Mammary epithelial cell (primary cell): ENCODE measurements at places on chromosomes 6 and 20. TPM values are rescaled to one million over a fixed set of nuclear protein-coding genes. Genes with fewer than 3 reads are reported as not detected.

GRCh38 chr20:50652702-50653294 lies 38.5 kb downstream of the RIPOR3 start:
- DNase-seq: no peak

GRCh38 chr20:60213126-60213893 lies 255.1 kb downstream of the CDH26 start:
- DNase-seq: no peak

- no peak for DNase-seq
Measured at GRCh38 chr20:7358670-7359069, 581.6 kb downstream of the HAO1 start.

SRPK1 gene
- total RNA-seq: 71.4 and 87.3 TPM in 2 replicates

BTNL2 gene
- total RNA-seq: not detected in 2 replicates

GRCh38 chr6:150964765-150965164 lies 99.3 kb downstream of the MTHFD1L start:
- no peak for DNase-seq

GRCh38 chr20:21393816-21394519 lies 3.4 kb downstream of the NKX2-4 start:
- DNase-seq: no peak

DNA sequence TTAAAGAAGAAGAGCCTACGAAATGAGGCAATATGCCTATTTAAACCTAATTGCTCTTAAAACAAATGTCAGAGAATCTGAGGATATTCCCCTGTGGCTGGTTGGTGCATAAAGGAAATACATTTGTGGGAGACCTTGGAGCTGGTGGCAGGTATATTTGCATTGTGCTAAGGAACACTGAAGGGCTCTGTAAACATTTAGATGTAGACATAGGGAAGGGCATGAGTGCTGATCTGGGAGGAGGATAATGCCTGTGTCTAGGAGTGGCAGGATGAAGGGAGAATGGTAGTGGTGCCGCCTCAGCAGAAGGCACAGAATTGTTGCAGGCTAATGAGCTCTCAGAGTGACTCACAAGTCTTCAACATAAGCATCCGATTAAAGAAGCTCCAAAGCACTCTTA lies 85.8 kb downstream of the CD164 start:
- no peak for DNase-seq

AIF1 gene
- not detected for total RNA-seq

- peak; percentile 95 for DNase-seq
Measured at GRCh38 chr6:4313044-4313686, 177.8 kb upstream of the ECI2 start.

- peak; percentile 91 for DNase-seq
Measured at GRCh38 chr6:138036111-138036510, 71.1 kb downstream of the PERP start.

DNA sequence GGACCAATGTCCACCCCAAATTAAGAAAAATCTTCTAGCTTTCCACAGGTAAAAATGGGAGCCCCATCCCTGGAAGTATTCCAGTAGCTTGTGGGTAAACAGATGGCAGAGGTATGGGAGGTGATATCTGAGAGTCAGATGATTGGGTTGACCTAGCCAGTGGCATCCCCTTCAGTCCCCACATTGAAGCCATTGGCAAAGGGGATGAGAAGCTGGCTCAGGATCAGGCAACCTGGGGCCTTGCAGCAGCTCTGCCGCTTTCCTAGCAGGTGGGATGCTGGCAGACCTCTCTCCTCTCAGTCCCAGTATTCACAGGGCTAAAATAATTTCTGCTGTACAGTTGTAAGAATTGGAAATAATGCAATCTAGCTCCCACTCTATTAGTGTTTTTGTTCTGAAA lies 108.9 kb upstream of the KCNG1 start:
- DNase-seq: no peak

- no peak for DNase-seq
Measured at GRCh38 chr6:147397306-147397705, 111.2 kb upstream of the SAMD5 start.

LAMA4 gene
- total RNA-seq: 1.2 TPM

UBE2J1 gene
- 22.9 and 29.2 TPM in 2 replicates for total RNA-seq

DNA sequence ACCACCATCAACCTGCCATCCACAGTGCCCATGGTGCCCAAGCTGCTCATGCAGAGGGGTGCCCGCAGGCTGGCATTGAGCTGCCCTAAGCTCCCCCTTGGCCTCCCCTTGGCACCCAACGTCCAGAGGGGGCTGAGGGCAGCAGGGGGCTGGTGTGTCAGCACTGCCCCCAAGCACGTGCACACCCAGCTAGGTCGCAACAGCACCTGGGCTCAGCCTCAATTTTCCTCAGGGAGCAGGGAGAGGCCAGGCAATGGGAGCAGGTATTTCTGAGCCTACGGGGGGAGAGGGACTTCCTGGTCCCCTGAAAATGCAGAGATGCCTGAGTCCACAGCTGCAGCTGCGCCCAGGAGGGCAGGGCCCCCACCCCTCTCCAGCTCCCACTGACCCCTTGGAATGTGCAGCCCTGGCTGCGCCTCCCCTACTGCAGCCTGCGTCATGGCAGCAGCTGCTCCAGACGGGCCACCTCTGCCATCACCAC lies 204.2 kb downstream of the ANKRD60 start:
- DNase-seq: no peak

HTR1B gene
- 0.33 TPM for total RNA-seq

DNA sequence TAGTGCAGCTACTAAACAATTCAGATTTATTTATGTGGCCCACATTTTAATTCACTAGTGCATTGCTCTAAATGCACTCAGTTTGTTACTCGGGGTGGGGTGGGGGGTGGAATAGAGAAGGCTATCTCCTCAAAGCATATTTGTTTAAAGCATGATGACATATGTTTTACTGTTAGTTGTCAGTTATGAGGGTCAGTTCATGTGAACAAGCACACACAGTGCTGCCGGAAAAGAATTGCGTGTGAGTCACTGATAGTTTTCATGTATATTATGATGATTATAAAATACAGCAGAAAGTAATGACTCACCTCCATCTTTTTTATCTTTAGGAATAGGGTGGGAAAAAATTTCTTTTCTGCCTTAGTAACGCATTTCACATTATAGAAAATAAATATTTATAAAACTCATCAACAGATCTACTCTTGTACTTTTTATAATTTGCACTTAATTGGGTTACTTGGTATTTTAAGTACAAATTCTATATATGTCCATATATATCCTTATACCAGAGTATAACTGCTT lies 42.2 kb upstream of the STXBP5 start:
- peak; percentile 65 for DNase-seq

SMIM8 gene
- total RNA-seq: 8.7 TPM

GRCh38 chr20:50799890-50800550 lies 5.2 kb downstream of the BCAS4 start:
- DNase-seq: no peak

GPX5 gene
- not detected for total RNA-seq

GRCh38 chr20:64237316-64237715 lies 18.2 kb upstream of the PCMTD2 start:
- DNase-seq: no peak

DNA sequence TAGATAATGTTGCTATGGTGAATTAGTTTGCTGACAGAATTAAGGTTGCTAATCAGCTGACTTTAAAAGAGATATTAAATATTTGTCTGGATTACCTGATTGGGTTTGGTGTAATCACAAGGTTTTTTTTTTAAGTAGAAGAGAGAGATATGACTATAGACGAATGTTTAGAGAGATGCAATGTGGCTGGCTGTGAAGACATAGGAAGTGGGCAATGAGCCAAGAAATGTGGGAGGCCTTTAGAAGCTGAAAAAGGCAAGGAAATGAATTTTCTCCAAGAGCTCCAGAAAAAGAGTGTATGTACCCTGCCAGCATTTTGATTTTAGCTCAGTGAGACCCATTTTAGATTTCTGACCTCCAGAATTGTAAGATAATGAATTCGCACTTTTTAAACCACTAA lies 598.3 kb downstream of the PKHD1 start:
- no peak for DNase-seq

LPIN3 gene
- 12.2 and 20.8 TPM in 2 replicates for total RNA-seq

DNA sequence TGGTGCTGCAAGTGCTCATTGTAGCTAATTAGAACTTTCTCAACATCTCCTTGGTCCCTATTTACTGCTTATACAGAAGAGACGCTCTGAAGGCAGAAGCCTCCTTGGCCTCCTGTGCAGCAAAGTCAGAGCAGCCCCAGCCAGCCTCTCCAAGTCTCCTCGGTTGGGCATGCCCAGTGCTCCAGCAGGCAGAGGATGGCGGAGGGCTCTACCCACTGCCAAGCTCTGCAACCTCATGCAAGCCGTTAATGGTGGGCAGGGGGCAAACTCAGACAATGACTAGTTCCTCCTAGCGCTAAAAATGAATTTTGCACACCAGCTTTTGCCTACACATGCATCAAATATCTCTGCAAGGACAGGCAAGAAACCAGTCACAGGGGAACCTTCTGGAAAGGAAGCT lies 27.8 kb downstream of the NOL4L start:
- no peak for DNase-seq

DNA sequence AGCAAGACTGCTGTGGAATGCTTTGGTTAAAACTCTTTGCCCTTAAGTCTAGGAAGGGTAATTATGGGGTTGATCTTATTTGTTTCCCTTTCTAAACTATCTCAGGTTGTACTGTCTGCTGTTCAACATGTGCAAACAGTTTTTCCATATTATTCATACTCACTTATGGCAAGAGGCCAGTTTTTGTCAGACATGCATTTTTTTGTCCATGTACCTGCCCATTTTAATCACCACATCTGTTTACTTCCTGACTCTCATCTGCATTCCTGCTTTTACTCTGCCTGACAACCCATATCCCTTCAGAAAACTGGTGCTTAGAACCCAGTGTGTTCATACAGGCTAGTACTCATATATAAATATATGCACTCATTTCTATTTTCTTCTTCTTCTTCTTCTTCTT lies 80.3 kb downstream of the LPA start:
- peak; percentile 61 for DNase-seq

TREML2 gene
- 0.16 TPM in 1 of 2 replicates, not detected in the other for total RNA-seq

GRCh38 chr20:51514249-51514648 lies 28.3 kb downstream of the NFATC2 start:
- no peak for DNase-seq

GRCh38 chr20:775679-776135 lies 7.4 kb upstream of the SLC52A3 start:
- no peak for DNase-seq

- DNase-seq: no peak
Measured at GRCh38 chr6:138538390-138539031, 39.2 kb upstream of the NHSL1 start.

SNAI1 gene
- not detected for total RNA-seq

GRCh38 chr6:81436990-81437389 lies 315.5 kb downstream of the TENT5A start:
- no peak for DNase-seq

GHRH gene
- not detected for total RNA-seq

DNA sequence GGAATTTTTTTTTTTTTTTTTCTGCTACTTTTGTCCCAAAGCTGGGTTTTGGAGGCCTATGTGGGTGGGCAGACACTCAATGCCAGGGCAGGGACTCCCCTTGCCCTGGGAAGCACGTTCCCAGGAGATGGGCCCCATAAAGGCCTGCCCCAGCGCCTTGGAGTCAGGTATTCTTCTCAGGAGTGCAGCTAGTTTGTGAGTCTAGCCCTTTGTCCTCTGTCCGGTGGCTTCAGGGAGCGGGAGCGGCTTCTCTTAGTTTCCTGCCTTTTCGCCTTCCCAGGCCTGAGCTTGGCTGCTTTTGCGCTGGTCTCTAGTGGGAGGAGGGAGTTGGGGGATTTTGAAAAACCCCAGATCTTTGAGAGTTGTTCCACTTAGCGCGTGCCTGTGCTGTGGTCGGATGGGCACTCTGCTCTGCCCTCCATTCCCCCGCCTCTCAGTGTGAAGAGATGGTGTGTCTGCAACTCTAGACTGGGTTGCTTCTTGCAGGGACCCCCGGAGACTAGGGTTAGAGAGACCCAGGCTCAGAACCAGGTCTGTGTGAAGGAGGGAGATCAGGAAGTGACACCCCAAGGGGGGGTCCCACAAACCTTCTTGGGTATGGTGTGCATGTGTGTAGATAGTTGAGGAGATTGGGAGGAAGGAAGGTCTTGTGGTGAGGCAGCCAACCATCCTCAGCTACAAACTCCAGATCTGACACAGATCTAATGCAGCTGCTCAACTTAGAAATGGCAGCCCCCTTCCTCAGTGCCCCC lies 1.3 kb downstream of the PLCG1 start:
- DNase-seq: no peak

ZBTB12 gene
- total RNA-seq: 1.8 and 2.7 TPM in 2 replicates

CAP2 gene
- total RNA-seq: 8.4 and 8.6 TPM in 2 replicates

GRCh38 chr6:24480705-24481104 lies 8.7 kb downstream of the GPLD1 start:
- no peak for DNase-seq

UST gene
- total RNA-seq: 22.2 TPM

- DNase-seq: no peak
Measured at GRCh38 chr6:7687145-7688111, 38.5 kb upstream of the BMP6 start.

- DNase-seq: no peak
Measured at GRCh38 chr6:118085665-118086064, 178.6 kb downstream of the SLC35F1 start.

GRCh38 chr20:47297746-47298145 lies 58.8 kb downstream of the ZMYND8 start:
- no peak for DNase-seq

SLC35D3 gene
- not detected in 2 replicates for total RNA-seq

GRCh38 chr6:83609248-83609647 lies 96.9 kb downstream of the PRSS35 start:
- no peak for DNase-seq

DNA sequence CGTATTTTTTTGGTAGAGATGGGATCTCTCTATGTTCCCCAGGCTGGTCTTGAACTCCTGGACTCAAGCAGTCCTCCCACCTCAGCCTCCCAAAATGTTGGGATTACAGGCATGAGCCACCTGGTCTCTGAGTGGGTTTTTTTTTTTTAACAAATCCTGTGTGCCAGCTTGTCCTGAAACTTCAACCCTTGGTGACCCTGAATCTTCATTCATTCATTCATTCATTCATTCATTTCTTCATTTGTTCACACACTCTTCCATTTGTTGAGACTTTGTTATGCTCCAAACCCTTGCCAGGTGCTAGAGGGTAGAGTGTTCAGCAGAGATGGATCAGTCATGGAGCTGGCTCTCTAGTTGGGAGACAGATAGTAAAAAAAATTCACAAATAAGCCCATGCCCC lies 12.0 kb upstream of the VAPB start:
- DNase-seq: no peak

DNA sequence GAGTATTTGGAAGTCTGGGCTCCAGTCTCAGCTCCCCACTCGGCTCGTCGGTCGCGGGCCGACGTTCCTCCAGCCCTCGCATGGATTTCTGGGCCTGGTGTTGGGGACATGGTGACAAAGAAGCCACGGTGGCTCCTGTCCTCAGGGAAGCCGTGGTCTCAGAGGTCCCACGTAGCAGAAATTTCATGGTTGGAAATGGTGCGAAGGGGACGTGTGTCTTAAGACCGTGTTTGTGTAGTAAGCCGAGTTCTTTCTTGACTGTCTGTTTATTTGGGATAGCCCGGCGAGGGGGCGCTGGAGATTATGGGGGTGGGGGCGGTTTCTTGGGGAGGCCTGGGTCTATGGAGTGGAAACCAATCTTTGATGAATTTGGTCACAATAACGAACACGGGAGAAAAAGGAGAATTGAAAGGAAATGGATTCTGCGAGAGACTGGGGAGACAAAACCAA lies 23.5 kb upstream of the MAP3K7 start:
- no peak for DNase-seq
